Right renal cortex interstitium (tissue), 3 donors: ENCODE measurements at places on chromosomes 16 and 17. TPM values are rescaled to one million over a fixed set of nuclear protein-coding genes. Genes with fewer than 3 reads are reported as not detected.

DNA sequence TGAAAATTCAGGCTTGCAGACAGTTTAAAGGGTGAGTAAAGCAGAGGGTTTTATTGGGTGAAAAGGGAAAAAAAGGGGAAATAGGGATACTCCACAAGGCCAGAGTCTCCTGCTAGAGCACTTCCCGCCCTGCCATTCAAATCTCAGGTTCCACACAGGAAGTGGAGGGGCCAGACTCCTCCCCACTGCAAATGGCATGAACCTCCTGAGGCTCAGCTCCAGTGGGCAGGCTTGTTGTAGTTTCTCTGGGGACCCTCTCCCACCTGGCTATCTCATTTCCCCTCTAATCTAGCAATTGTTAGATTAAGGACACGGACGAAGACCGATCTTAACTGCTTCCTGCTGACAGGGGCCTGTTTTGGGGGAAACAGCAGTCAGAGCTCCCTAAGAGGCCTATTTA is 43.4 kb downstream of the TAOK1 start:
- DNase-seq = no peak

DNA sequence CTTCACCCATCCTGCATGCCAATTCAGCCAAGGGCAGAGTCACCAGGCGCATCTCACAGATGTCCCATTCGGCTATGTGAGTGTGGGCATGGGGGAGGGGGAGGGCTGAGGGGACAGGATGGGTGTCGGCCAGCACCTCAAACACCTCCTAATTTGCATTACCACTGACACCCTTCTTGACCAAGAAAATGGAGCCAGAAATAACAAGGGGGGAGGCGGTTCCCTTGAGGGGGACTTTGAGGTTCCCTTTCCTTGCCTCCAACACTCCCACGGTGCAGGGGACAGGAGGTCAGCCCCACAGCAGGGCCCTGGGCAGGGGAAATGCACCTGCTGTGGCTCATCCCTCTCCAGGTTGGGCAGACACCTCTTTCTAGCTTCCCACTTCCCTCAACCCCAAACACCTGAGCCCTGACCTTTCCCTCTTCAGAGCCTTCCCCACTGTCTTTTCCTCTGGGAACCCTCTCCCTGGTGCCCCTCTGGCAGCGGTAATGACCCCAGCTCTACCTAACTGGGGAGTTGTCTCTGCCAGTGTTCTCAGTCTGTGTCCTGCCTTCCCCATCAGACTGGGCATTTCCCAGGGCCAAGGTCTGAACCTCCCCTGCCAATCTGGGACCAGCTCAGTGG is 18.2 kb upstream of the TBX21 start:
- no peak for DNase-seq

Gene GPR142
- polyA plus RNA-seq = 0.18 TPM

GRCh38 chr17:80908776-80909175 is 82.9 kb upstream of the CHMP6 start:
- DNase-seq = no peak

GRCh38 chr17:43871946-43872690 is 25.1 kb downstream of the CD300LG start:
- DNase-seq = no peak

- no peak for DNase-seq
Observed at GRCh38 chr17:1582374-1582773, 19.8 kb upstream of the PITPNA start.

- DNase-seq = no peak
Observed at GRCh38 chr17:79979221-79979741, 56.4 kb downstream of the TBC1D16 start.

Gene PNMT
- polyA plus RNA-seq = 2.1 TPM

- DNase-seq = no peak
Observed at GRCh38 chr17:41658846-41659245, 29.8 kb upstream of the EIF1 start.

Gene TPSB2
- polyA plus RNA-seq = not detected

- DNase-seq = no peak
Observed at GRCh38 chr16:84795329-84796053, 24.3 kb upstream of the CRISPLD2 start.

GRCh38 chr17:17831208-17832031 is 5.4 kb downstream of the SREBF1 start:
- no peak for DNase-seq

Gene BAIAP3
- 5.1 TPM for polyA plus RNA-seq

- DNase-seq = no peak
Observed at GRCh38 chr17:6648181-6648580, 3.2 kb downstream of the MED31 start.

DNA sequence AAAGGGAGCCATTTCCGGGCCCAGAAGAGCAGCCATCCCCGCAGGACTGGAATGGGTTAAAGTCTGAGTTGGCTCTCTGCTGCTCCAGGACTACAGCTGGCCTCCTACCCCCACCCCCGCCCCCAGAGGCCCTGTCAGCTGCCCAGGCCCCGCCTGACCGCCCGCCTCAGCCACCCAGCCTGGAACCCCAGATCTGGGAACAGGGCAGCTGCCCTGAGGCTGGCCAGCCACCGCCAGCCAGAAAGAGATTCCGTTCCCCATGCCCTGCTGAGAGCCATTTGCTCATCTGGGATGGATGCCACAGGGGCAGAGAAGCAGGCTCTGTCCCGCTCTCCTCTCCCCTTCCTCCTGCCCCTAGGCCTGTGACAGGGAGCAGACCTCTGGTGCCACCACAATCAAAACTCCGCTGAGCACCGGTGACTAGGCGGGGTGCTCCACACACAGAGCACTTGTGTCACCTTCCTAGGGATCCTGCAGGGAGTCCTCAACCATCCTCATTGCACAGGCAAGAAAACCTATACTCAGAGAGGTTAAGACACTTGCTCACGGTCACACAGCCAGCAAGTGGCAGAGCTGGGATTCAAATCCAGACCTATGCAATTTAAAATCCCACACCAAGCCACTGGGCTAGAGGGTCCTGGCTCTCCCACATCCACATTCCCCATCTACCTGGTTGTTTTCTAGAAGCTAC is 44.1 kb downstream of the ZNF423 start:
- DNase-seq = no peak

DNA sequence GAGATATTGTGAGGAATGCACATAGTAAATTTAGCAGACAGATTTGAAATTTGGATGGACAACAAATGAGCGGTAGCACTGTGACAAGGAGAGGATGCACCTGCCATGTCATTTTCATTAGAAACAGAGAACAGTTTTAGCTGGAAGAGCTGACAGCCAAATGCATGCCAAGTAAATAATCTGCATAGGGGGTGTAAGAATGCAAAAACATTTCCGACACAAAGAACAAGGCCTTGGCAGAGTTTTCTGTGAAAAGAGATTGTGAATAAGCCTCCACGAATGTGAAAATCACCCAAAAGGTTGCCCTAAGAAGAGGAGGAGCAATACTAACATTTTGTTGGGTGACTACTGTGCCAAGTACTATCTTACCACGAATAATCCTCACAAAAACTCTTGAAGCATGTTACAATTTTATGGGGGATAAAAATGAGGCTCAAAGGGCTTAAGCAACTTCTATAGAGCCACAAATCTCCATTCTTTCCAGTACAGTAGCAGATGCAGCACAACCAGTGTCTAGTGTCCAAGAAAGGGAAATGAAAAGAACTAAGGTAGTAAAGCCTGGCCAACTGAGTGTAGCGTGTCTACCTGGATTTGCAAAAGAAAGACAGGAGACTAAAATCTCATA is 28.3 kb downstream of the TMEM100 start:
- no peak for DNase-seq

- DNase-seq = no peak
Observed at GRCh38 chr16:4371357-4372000, at the start of gene VASN. Gene VASN, plus strand, starts transcription at chr16:4371848. Its CDS starts 9,030 bp downstream, at chr16:4380878.

Gene KRT28
- polyA plus RNA-seq = not detected

GRCh38 chr17:50833510-50834428 is 1.6 kb upstream of the WFIKKN2 start:
- DNase-seq = no peak

DNA sequence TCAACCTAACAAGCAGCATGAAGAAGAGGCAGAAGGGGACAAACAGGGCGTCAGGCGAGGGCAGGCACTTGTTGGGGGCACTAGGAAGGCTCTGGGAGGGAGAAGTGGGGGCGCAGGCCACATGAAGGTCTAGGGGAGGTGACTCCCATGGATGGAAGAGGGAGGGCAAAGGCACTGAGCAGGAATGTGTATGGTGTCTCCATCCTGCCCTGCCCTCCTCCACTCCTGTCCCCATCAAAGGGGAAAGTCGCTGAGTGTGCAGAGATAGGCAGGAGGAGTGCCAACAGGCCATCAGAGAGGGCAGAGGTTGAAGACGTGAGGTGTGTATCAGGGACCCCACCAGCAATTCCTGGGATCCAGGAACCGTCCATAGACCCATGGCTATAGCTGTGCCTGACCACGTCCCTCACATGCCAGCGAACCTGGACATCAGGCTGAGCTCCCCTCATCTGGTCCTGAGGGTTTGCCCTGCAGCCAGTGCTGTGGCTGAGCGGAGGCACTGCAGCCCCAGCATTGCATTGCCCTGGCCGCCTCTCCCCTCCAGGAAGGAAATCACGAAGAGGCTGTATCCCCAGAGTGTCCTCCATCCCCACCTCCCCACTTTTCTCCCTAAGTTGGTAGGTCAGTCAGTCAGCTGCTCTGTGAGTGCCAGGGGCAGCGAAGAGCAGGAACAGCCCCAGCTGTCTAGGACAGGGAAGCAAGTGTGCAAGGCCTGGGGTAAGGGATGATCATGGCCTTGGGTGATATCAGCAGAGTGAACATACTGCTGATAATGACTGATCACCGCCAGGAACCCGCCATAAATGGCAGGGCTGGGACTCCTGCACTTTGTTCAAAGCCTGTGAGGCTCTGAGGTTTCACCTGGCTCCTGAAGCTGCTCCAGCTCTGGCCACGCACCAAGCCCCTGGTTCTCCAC is 6.2 kb upstream of the CYB561 start:
- no peak for DNase-seq

DNA sequence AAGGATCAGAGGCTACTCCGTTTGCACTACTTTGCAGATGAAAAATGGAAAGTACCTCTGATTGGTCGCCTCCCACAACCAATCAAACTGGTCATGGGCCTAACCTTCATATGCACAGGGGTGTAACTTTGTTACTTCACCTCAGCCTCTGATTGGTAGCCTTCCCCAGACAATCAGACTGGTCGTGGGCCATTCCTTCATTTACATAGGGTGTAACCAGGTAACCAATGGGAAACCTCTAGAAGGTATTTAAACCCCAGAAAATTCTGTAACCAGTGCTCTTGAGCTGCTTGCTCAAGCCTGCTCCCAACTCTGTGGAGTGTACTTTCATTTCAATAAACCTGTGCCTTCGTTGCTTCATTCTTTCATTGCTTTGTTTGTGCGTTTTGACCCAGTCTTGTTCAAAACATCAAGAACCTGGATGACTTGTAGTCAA is 39.2 kb upstream of the USP22 start:
- DNase-seq = no peak

DNA sequence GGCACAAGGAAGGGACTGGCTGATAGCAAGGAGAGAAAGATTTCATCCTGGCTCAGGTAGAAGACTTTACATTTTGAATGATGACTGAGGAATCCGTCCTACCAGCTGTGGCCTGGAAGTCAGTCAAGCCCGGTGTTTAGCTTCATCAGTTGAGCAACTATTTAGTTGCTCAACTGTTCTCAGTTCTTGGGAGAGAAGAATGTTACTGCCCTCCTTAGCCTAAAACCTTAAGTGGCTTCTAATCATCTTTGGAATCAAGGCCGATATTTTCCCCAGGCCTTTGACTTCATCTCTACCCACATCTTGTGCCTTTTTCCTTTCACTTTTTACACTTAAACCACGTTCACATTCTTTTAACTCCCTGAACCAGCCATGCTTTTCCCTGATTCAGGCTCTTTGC is 17.3 kb upstream of the RBL2 start:
- DNase-seq = no peak

Gene GNGT2
- 2.2 TPM for polyA plus RNA-seq

GRCh38 chr17:29777663-29778062 is 152.4 kb downstream of the SSH2 start:
- no peak for DNase-seq

Gene LGALS9B
- polyA plus RNA-seq = not detected

GRCh38 chr17:21015564-21015963 is 27.2 kb downstream of the USP22 start:
- DNase-seq = no peak

Gene HOXB9
- 51.5 TPM for polyA plus RNA-seq

- peak; percentile 76 for DNase-seq
Observed at GRCh38 chr16:79770244-79771064, 169.9 kb upstream of the MAF start.

GRCh38 chr17:77332981-77333685 is 192.4 kb downstream of the SEC14L1 start:
- no peak for DNase-seq

Gene BCAR1
- 44.2 TPM for polyA plus RNA-seq

DNA sequence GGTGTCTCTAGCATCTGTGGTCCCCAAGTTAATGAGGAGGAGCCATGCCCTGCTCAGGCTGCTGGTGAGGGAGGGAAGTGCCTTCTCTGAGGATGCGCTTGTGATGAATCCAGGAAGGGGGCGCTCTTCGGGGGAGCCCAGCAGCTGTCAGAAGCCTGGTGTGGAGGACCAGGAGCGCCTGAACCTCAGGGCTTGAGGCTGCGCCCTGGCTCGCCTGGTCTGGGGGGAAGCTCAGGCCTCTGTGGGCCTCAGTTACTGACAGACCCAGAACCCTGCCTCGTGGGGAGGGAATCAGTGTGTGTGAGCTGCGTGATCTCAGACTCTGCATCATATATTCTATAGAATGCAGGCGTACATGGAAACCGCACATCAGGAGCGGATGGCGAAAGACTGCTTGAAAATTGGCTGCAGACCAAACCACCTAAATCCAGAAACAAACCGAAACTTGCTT is 126.1 kb downstream of the SEC14L1 start:
- DNase-seq = no peak

Gene NPIPA7
- polyA plus RNA-seq = 6.8 TPM

GRCh38 chr17:8322061-8322460 is 12.0 kb downstream of the ARHGEF15 start:
- DNase-seq = no peak

Gene TBC1D3
- not detected for polyA plus RNA-seq

GRCh38 chr17:82127704-82128103 is 29.7 kb upstream of the FASN start:
- DNase-seq = no peak

- DNase-seq = no peak
Observed at GRCh38 chr16:66165879-66166278, 200.6 kb upstream of the CDH5 start.

GRCh38 chr17:2420176-2420575 is 19.3 kb upstream of the MNT start:
- DNase-seq = no peak
